Thoracic aorta (tissue), 2 donors: ENCODE measurements at places on chromosomes 1 and 21.
A peak's percentile ranks its signal among the peaks of the same experiment; 100 is the strongest.

GRCh38 chr1:1079408-1080121, 5.5 kb upstream of the RNF223 start:
- no peak for DNase-seq

DNA sequence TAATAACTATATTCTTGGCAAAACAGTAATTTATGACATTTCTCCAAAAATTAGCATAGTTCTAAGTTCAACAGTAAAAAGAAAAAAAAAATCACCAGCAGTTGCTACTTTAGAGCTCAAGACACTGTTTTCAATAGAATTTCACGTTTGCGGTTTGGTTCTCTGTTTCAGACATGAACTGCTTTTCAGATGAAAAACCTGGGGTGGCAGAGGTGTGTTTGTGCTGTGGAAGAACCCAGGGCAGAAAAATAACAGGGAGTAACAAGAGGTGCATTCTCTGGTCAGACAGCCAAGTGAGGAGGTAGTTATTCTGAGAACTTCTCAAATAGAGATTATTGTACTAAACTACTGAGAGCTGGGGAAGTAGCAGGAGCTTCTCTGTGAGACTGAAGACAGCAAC, 9.0 kb downstream of the NRAS start:
- DNase-seq, result no peak

GRCh38 chr1:155968670-155969069, 9.7 kb downstream of the ARHGEF2 start:
- DNase-seq, result no peak

GRCh38 chr21:46092026-46092764, 5.7 kb upstream of the COL6A2 start:
- peak; percentile 79 for DNase-seq

GRCh38 chr1:25140073-25140797, 92.1 kb downstream of the SYF2 start:
- no peak for DNase-seq

DNA sequence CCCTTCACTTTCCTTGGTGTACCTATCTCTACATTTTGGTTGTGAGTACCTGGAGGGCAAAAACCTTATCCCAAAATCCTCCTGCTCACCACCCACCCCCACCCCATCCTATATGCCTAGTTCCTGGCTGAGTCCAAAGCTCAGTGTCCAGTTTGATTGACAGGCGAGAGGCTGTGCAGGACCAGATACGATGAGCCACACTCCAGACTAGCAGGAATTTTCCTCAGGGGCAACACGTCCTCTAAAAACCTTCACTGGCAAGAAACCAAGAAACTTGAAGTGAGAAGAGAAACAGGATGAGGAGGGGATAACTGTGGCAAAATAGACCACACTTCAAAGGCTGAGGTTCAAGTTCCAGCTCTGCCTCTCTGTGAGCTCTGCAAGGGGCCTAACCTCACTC, 1.1 kb upstream of the SLAMF8 start:
- no peak for DNase-seq

DNA sequence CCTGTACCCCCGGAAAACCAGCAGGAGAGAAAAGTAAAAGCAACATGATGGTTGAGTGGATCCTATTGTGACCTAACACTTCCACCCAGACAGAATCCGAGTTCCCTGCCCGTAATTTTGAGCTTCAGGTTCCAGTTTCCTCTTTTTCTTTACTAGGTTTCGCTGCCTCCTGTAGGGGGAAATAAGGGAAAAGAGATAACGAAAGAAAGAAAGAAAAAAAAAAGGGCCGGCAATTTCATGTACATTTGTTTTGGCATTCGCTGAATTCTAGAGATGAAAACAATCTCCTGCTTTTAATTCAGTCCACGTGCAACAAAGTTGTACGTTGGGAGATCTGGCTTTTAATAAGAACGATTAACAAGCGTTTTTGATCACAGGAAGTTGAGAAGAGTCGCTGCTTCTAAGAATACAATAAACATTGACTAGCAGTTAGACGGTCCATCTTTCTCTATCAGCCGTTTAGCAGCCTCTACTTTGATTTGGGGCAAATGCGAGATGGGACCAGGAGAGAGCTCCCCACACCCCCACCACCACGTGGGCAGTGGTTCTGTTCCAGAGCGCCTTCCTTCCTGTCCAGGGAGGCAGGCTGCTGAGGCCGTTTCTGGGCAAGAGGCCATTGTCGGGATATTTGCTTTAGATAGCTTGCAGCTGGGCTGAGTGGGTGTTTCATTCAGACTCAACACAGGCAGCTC, 155.9 kb upstream of the RUNX1 start:
- DNase-seq, result peak; percentile 21

GRCh38 chr1:151907363-151908139, 1.8 kb downstream of the THEM4 start:
- no peak for DNase-seq

DNA sequence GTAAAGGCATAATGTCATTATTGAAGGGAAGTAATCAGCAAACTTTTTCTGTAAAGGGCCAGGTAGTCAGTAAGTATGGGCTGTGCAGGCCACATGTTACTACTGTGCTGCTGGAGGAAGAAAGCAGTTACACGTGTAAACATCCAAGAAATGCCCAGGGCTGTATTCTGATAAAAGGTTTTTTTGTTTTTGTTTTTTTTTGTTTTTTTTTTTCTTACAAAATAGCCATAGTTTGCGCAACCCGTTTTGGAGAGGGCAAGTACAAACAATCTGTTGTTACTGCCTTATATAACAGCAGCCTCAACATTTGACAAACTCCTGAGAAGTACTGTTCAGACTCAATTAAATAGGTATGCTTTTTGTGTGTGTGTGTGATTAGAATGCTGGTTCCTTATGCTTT, 26.7 kb upstream of the MTMR11 start:
- DNase-seq, result no peak

DNA sequence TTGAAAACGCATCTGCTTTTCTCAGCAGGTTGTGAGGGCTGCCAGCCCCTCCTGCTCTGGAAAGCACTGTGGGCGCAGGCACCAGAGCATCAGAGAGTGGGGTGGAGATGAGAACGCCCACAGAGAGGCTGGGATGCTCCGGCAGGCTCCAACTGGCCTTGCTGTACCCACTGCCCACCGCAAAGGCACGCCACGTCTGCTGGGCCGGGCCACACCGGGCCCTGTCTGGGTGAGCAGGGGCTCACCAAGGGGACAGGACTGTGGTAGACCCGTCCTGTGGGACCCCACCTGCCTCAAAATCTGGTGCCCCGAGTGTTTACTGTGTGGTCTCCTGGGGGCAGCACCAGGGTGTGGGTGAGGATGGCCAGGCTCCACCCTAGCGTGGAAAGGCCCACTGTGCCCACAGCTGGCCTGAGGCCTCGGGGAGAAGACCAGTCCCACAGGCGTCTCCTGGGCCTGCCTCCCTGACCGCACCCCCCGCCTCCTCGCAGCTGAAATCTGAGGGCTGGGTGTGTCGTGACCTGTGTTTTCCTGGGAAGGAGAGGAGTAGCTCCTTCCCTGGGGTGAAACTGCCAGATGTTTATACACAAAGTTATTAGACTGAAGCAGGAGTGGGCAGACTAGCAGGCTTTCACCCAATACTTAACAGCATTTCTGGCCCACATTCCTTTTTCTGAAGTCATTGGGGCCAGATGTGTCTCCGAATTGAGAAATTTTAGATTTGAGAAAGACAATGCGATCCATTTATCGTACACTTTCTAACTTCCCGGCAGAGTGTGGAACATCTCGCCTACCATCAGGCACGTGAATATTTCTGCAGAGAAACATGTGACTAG, 53.8 kb downstream of the STUM start:
- no peak for DNase-seq

DNA sequence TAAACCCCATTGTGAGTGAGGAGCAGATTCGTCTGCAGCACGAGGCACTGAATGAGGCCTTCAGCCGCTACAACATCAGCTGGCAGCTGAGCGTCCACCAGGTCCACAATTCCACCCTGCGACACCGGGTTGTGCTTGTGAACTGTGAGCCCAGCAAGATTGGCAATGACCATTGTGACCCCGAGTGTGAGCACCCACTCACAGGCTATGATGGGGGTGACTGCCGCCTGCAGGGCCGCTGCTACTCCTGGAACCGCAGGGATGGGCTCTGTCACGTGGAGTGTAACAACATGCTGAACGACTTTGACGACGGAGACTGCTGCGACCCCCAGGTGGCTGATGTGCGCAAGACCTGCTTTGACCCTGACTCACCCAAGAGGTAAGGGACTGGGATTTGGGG, 132.2 kb downstream of the PAPPA2 start:
- no peak for DNase-seq

DNA sequence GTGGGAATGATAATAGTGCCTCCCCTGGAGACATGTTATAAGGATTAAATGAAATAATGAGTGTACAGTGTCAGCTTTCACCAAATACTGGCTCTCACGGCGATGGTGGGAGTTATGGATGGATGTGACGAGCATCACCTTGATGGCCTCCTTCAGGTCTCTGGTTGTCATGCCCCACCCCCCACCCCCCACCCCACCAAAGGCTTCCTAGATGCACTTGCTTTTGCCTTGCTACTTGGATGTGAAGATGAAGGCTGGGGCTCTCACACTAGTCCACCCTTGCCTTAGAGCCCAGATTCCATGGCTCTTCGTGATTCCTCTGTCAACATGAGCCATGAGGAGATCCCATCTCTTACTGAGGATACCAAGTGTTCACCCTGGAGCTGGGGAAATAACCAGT, 412.3 kb downstream of the NPHP4 start:
- no peak for DNase-seq

GRCh38 chr1:40862008-40862863, at the start of gene CITED4:
Gene CITED4 (minus strand): TSS chr1:40862363. CDS start chr1:40862127, 236 bp downstream.
- peak; percentile 88 for DNase-seq

GRCh38 chr1:148388260-148389026, 94.7 kb downstream of the PPIAL4G start:
- peak; percentile 64 for DNase-seq
